ENCODE measurements at places on chromosomes 7 and 10.

DNA sequence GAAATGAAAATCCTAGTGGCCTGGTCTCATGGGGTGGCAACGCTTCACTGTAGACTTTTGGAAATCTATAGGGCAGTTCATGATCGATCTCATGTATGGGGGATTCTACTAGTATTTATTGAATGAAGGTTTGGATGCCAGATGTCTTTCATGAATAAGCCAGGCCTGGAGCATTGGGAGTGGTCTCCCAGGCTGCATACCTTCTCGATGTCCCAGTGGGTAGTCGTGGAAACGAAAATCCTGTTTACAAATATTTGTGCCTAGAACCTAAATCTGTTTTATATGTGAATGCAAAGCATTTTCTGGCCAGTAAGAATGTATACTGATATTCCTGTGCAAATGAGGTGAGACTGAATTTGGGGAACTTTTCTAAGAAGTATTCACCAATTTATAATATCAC, 105.0 kb upstream of the C1QL3 start:
- no peak for DNase-seq

GRCh38 chr7:89021741-89022140, 226.2 kb upstream of the TEX47 start:
- no peak for DNase-seq

DNA sequence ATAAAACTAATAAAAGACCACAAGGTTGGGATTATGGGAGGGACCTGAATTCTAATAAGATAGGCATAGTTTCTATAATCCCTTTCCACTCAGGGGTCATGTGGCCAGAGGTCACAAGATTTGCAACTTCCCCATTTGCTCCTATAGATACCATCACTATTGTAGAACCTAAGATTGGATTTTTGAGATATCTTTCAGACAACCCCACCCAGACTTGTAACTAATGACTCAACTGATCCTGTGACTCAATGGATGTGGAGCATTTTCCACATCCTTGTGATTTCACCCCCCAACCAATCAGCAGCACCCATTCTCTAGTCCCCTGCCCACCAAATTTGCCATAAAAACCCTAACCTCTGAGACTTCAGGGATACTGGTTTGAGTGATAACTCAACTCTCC, 51.9 kb upstream of the PIK3AP1 start:
- no peak for DNase-seq

DNA sequence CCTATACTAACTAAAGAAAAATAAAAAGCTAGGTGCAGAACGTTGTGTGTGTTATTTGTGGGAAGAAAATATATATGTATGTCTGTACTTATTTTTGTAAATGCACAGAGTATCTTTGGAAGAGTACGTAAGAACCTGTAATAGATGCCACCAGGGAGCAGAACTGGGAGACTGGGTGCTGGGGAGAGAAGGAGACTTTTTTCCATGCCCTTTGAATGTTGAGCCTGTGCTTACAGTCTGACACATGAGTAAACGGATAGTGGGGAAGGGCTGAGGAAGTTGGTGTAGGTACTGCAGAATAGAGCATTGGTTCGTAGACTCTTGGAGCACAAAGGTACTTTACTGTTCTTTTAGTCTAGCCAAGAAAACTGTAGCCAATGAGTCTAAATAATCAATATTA, 1.3 kb upstream of the SCRN1 start:
- no peak for DNase-seq

DNA sequence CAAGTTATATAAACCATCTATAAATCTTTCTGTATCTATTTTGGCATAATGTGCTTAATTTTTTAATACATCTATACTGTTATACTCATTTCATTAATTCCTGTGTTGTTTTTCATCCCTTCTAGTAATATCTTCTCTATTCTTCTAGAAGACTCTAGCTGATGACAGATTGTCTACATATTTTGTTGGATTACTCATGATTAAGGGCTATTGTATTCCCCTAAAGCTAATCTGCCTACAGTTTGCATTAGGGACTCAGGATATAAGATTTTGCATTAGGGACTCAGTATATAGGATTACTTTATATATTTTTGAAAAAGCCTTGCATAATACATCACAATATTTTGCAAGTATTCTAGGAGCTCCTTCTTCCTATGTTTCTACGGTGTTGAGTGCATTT, 8.3 kb upstream of the SEMA3A start:
- no peak for DNase-seq

GRCh38 chr7:23462846-23463245, 7.4 kb downstream of the IGF2BP3 start:
- no peak for DNase-seq

- DNase-seq = no peak
Observed at GRCh38 chr10:89029181-89029580, 38.6 kb downstream of the FAS start.

- no peak for DNase-seq
Observed at GRCh38 chr10:128265596-128265995, 139.4 kb upstream of the MKI67 start.

- DNase-seq = no peak
Observed at GRCh38 chr10:84574102-84574501, 245.7 kb downstream of the CCSER2 start.
